ENCODE measurements at places on chromosomes 12 and 14.

- no peak for DNase-seq
These were observed 37.1 kb downstream of the DNAH10 start for GRCh38 chr12:123799227-123799626.

DNA sequence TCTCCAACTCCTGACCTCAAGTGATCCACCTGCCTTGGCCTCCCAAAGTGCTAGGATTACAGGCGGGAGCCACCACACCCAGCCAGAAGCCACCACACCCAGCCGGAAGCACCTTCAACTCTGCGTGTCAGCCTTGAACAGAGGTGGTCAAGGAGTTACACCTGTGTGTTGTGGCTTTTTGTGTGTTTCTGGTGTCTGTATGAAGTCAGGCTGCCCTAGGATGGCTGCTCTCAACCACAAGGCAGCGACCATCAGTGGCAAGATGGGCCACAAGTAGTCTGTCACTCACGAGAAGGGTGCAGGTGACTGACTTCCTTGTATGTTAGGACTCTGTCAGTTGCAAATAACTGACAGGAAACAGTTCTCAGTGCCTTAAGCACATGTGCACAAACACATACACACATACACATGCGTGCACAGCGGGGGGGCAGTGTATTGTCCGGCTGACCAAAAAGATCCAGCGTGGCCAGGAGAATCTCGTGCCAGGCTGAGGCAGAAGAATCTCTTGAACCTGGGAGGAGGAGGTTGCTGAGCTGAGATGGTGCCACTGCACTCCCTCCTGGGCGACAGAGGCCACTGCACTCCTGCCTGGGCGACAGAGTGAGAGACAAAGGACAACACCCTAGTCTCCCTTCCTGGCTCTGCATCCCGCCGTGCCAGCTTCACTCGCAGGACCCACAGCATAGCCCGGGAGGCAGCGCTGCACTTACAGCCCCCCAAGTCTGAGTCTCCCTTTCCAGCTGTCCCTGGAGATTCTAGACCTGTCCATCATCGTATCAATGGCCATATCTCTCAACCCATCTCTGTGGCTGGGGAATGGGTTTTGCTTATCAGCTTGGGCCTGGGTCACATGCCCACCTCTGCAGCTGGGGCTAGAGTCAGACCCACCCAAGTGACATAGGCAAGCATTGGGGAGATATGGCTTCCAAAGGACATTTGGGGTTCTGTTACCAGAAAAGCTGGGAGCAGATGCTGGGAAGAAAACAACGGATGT is 13.7 kb downstream of the P2RX4 start:
- DNase-seq = no peak

GRCh38 chr12:46549527-46550265 is 177.1 kb upstream of the SLC38A2 start:
- peak; percentile 30 for DNase-seq

GRCh38 chr12:64431791-64432190 is 20.1 kb upstream of the TBK1 start:
- no peak for DNase-seq

GRCh38 chr12:45219621-45220020 is 3.7 kb downstream of the ANO6 start:
- no peak for DNase-seq

DNA sequence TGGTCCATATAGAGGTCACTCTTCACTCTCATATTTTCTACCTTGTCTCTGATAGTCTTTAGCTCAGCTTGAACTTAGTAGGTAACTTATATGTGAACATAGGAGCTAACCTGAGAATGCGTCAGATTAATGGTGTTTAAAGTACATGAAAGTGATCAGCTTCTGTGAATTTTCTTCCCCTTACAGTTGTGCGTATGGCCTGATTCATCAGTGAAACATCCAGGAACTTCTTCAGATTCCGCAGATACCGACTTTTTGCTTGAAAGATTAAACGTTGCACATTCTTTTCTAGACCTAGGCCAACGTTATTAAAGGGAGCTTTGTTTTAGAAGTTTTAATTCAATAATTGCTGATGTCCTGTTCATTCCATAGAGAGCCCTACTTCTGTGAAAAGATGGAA is 1945.1 kb upstream of the SEL1L start:
- DNase-seq = no peak

DNA sequence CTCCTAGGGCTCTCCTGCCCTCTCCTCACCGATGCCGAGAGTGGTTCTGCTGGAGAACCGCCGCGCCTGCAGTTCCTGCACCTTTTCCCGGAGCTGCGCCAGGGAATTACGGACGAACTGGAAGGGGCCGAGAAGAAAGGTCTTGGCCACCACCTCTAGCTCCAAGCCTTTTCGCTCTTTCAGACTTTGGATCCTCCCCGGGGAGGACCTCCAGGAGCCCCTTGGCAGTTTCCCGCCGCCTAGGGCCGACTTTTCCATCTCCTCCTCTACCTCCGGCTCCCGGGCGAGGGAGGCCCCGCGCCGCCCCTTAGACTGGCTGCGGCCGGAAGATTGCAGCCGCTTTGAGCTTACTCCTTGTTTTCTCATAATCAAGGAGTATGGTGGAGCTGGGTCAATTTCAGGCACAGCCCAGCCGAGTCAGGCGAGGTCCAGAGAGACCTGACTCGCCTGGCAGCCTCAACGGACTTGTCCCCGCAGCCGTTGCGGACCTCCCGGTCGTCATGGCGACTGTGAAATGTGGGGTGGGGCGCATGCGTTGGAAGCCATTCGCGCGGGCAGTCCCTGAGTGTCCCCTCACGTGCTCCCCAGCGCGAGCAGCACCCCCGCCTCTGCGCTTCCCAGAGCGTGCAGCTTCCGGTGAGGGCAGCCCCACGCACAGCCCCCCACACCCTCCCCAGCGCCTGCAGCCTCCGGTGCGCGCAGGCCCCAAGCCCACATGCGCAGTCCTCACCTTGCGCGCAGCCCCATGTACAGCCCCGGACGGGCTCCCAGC is at the start of gene DPY19L2:
Gene DPY19L2 (minus strand): TSS at position 466 of the 772 bp plus-strand sequence. CDS start 100 bp downstream, at position 366.
- peak; percentile 64 for DNase-seq

DNA sequence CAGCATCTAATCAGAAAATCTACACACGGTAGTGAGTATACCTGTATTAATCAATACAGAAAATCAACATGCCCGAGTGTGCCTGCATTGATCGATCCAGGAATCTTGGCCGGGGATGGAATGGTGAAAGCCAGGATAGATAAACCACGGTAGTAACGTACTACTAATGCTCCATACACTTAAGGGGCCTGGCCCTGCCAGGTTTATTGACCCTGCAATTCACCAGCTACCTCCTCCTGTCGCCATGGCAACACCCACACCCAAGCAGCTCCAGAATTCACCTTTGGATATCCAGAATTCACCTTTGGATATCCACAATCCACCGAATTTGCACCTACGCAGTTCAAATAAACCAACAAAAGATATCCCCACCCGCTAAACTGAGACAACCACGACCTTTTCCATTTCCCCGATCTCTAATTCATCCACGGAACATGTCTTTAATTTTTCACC is 14.8 kb upstream of the CALM1 start:
- no peak for DNase-seq

DNA sequence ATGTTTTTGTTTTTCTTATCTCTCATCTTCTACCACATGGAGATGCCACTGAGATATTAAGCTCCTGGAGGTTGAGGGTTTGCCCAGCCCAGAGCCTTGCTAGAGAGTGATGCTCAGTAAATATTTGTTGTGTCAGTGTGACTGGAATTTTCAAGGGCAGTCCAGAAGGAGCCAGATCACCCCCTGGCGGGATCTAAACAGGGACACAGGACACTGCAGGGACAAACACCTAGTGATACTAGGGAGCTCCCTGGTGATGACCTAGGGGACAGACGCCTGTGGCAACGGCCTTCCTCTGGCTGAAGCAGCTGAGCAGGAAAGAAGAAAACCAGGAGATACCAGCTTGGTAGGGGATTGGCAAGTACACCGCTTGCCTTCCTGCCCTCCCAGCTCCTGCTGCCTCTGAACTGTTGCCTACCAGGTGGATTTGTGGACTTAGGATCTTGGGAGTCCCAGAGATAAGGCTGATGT is 714.4 kb upstream of the TBX3 start:
- DNase-seq = no peak

DNA sequence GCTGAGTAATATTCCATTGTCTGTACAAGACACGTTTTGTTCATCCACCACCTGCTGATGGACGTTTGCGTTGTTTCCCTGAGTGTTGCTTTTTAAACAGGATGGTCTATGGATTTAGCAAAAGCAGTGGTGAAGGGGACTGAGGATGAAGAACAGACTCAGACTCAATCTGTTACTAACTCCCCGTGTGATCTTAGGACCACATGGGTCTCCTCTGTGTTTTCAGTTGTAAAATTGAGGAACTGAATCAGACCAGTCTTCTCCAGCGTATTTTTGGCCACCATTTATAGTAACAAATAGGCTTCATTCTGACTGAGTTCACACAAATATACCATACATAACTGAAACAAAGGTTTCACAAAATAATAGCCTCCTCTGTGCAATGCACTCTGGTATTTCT is 85.6 kb downstream of the FOXN3 start:
- no peak for DNase-seq

DNA sequence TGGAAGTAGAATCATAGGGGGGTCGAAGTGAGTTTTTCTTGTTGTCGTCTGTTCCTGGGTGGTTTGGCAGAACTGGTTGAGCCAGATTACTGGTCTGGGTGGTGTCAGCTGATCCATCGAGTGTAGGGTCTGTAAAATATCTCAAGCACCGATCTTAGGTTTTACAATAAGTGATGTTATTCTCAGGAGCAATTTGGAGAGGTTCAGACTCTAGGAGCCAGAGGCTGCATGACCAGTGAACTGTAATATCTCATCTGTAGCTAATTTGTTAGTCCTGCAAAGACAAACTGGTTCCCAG is 9.7 kb upstream of the SERPINA1 start:
- no peak for DNase-seq

GRCh38 chr12:92570056-92570753 is 132.6 kb upstream of the PLEKHG7 start:
- DNase-seq = peak; percentile 90

GRCh38 chr12:131834798-131835615 is 6.8 kb downstream of the MMP17 start:
- no peak for DNase-seq

- no peak for DNase-seq
These were observed 114.5 kb upstream of the NPAS3 start for GRCh38 chr14:32824195-32824594.

DNA sequence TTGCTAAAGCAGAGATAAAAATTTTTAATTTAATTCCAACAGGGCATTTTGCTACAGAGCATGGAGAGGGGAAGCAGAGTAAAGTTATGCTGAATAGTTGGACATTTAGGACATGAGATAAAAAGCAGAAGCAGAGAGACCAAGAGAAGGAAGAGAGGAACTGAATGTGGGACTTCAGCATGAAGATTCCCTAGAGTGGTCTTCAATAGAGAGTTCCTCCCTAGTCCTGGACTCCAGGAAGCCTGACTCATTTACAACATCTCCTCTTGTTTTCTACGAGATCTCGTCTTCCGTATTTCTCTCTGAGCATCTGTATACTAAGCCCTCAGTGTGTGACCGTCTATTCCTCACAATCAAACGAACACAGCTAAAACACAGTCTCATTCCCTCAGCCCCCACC is 35.2 kb upstream of the IFT81 start:
- DNase-seq = no peak

DNA sequence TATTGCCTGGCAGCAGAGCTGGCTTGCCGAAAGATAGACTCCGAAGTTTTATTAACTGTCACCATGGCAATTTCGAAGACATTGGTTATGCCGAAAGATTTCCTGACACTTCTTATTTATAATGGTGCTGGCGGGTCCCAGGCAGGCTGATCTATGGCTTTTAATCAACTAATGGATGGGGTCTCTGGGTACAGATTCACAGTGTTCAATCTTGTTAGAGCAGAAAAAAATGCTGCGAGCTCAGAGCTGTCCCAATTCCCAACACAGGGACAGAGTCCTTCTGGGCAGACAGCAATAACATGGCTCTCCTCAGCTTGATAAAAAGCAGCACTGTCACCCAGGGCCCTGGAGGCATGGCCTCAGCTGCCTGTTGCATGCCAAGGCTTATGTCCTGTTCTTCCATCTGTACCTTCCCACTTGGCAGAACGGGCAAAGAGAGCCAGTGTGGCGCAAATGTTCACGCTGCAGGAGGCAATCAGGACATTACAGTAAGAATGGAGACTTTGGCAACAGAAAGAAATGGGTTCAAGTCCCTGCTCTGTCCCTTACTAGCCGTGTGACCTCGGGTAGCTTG is 228.2 kb upstream of the PWP1 start:
- no peak for DNase-seq

GRCh38 chr12:80752464-80752863 is 35.8 kb downstream of the MYF5 start:
- DNase-seq = no peak

GRCh38 chr12:30345744-30346471 is 349.8 kb downstream of the IPO8 start:
- no peak for DNase-seq

DNA sequence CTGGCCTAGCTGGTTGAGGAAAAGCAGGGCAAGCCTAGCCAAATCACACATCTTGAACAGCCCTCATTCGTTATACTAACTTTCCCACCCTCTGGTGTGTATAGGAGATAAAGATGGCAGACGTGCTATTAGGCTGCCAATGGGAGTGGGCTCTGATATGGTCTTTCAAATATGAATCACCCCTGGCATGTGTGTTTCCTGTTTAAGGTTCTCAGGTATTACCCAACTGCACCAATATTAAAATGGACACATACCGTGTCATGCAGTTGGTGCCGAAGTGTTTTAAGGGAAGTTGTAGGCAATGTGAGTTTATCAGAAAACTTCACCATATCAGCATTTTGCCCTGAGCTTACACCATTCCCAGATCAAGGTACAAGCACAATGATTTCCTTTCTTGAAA is 33.4 kb downstream of the CHST11 start:
- no peak for DNase-seq

DNA sequence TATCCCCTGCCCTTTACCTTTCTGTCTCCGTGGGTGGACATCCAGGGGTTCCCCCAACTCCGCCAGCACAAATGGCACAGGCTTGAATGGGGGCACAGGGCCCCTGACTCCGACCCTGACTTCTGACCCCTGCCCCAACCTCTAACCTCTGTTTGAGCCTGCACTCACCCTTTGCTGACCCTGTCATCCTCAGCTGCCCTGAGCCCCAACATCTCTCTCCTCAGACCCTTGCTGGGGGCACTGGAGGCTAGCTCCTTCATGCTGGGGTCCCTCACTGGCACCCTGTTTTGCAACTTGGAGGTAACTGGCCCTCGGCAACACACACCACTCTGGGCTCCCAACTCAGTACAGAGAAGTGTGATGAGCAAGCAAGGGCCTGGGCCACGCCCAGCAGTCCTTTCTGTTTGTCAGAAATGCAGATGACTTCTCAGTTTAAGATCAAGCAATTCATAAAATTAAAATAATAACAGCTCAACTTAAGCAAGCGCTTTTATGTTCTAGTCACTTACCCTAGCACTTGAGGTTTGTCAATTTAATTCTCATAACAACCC is 2.1 kb downstream of the IFI27 start:
- DNase-seq = no peak

DNA sequence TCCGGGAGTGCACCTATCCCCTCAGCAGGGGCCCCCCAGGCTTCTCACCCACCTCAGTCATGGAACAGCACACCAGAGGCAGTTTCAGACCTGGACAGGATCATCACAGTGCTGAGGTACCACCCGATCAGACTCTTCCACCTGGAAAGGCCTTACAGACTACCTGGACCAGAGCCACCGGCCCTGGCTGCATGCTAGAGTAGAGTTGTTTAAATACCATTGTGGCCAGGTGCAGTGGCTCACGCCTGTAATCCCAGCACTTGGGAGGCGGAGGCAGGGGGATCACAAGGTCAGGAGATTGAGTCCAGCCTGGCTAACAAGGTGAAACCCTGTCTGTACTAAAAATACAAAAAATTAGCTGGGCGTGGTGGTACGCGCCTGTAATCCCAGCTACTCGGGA is 61.5 kb downstream of the TSPAN11 start:
- DNase-seq = no peak

GRCh38 chr12:92133795-92134637 is 11.6 kb downstream of the BTG1 start:
- no peak for DNase-seq

- DNase-seq = no peak
These were observed 1.6 kb downstream of the YARS2 start for GRCh38 chr12:32754111-32754510.
